Foreskin melanocyte (primary cell): ENCODE measurements at places on chromosomes 7 and 10.

GRCh38 chr10:5461203-5461588 is 38.2 kb downstream of the CALML5 start:
- DNase-seq = peak; percentile 35

DNA sequence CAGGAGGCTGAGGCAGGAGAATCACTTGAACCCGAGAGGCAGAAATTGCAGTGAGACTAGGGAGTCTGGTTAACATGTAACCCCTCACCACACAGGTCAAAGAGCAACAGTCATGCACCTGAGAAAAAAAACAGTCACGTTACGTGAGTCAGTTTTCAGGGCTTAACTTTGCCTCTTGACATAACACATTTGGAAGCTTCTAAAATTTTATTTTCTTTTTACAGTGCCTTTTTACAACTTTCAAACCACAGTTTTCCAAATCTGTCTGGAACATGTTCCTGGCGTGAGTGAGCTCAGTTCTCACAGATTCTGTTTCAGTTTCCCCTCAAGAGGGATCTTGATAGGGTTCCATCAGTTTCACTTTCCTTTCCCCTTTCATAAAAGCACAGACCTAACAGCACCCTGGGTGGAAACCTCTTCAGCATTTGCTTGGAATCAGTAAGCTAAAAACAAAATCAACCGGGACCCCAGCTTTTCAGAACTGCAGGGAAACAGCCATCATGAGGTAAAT is 4.4 kb downstream of the IFIT3 start:
- no peak for DNase-seq

GRCh38 chr7:35584990-35585389 is 109.9 kb downstream of the HERPUD2 start:
- DNase-seq = no peak

- no peak for DNase-seq
Observed at GRCh38 chr7:129896568-129897382, 56.0 kb downstream of the UBE2H start.

GRCh38 chr10:64148607-64149006 is 627.4 kb downstream of the REEP3 start:
- peak; percentile 65 for DNase-seq

DNA sequence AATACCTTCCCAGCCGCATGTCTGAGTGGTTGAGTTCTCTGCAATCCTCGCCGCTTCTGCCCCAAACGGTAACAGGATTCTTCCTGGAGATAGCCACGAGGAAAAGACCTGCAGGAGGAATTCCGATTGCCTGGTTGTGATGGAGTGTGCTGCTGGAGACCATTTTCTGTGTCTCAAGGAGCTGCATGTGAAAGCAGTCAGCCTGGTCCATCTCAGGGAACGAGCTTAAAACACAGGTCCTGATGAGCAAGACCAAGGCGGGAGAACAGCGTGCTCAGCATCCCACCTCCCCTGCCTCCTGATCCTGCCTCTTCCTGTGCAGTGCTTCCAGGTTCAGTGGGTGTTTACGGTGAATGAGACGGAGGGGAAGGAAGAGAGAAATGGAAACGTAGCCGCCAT is 26.5 kb downstream of the VIPR2 start:
- DNase-seq = no peak

DNA sequence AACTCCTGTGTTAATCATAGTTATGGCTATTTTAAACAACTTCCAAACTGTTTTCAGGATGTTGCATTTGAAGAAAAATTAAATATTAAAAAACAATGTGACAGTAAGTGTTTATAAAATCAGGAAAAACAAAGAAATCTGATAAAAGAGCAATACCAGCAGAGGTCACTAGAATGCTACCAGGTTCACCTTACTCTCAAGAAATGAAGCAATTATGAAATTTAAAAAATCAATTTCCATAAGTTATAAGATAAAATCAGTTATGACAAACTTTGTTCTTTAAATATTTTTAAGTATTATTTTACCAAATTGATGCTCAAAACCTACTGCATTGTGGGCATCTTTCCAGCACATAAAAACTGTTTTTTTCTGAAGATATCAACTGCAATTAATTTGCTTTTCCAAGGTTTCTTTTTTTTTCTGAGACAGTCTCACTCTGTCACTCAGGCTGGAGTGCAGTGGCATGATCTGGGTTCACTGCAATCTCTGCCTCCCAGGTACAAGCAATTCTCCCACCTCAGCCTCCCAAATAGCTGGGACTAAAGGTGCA is 50.7 kb upstream of the RHEB start:
- no peak for DNase-seq

GRCh38 chr10:107043461-107043860 is 121.0 kb downstream of the SORCS1 start:
- no peak for DNase-seq

DNA sequence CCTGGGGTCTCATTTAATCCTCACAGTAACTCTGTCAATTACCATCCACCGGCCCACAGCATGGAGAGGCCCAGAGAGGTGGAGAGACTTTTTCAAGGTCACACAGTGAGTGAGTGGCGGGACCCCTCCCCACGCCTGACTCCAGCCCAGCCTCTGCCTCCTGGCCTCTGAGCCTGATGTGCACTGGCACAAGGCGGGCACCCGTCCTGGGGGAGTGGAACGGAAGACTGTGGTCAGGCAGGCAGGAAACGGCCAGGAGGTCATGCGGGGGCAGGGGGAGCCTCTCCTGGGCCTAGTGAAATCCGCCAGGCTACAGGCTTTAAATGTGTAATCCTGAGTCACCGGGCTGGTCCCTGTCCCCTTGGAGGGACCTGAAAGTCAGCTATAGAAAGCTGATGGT is 32.2 kb downstream of the ZCCHC24 start:
- DNase-seq = peak; percentile 42

- DNase-seq = no peak
Observed at GRCh38 chr10:108362961-108363360, 1198.5 kb upstream of the SORCS1 start.

- DNase-seq = no peak
Observed at GRCh38 chr10:133471300-133472109, 17.8 kb downstream of the SCART1 start.

DNA sequence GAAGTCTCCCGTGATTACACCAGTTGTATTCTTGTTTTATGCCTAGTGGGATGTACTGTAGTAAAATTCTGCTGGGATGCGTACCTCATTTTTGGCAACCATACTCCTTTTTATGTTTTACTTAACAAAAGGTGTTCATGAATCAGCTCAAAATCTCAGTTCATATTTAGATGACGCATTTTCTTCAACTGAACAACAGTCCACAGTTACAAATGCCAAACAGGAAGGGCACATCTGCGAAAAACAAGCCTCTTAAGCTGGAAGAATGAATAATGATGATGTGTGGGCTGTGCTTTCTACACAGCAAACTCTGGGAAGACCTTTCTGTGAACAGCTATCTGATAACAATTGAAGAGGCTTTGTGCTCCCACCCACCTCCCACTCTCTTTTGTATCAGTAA is 68.4 kb upstream of the NRBF2 start:
- no peak for DNase-seq

DNA sequence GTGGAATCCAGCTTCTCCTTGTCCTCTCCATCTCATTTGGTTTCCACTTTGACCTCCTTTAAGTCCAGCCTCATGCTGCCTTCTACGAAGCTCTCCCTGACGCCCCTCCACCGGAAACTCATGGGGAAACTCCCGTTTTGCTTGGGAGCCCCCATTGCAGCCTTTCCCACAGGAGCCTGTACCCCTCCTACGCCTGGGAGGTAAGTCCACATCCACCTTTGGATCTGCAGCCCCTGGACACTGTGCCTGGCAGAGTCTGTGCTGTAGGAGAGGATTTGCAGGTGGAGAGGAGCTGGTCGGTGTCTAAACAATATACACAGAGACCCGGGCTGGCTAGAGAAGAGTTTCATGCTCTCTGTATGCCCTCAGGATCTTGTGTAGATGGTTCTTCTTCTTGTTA is 296.1 kb downstream of the GLRX3 start:
- no peak for DNase-seq

DNA sequence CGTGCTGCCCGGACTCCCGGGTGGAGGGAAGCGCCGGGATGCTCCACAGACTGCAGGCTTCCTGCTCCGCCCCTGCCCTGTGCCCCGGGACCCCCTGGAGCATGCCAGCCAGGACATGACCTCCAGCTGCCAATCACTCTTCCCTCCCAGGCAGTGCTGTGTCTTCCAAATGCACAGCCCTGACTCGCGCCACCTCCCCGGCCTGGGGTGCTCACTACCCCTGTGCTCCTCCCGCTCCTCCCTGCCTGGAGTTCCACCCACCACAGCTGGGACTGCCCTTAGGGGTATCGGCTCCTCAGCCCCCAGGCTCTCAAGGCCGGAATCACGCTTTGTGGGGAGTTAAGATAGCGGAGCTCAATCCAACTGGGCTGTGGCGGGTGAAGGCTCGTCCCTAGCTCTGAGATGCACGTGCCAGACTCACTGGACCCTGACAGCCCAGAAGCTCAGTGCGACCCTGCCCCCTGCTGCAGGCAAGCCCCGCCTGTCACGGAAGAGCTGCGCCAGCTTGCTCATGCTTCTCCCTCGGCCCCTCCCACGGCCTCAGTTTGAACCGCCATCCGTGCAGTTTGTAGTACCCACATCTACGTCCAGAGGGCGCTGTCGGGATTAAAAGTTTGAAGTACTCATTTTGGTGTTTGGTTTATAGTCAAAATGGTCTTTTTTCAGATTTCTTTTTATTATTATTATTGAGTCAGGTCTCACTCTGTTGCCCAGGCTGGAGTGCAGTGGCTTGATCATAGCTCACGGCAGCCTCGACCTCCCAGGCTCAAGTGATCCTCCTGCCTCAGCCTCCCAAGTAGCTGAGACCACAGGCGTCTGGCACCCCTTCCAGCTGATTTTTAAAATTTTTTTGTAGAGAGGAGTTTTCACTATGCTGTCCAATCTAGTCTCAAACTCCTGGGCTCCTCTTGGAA is 142.5 kb upstream of the TCERG1L start:
- DNase-seq = peak; percentile 61

DNA sequence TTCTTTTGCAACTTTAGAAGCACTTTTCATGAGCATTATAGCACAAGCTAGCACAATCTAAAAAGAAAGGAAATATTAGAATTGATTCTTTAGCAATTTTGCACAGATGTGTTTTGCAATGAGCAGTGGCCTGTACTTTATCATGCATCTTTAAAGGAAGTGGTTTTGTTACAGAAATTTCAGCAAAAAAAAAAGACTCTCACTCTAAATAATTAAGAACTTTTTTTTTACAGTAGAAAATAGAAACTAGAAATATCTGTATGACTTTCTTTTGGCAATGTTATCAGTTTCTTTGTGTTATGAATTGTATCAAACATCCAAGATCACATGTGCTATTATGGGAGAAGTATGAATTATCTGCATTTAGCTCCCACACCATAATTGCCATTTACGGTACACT is 195.7 kb upstream of the KLF6 start:
- no peak for DNase-seq

DNA sequence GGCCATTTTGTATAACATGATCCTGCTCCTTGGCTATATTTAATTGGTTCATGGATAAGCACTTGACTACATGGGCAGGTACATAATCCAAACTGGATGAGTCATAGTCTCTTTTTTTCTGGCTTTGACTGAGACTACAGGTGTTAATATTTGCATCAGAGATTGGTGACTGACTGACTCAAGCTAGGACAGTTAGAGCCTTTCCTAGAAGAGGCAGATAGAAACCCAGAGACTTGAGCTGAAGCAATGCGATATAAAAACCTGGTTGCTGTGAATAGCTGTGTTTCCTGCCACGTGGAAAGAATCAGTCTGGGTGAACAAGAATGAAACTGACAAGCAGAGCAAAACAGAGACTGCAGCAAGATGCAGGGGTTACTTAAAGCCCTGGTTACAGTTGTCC is 81.0 kb downstream of the SAMD9 start:
- no peak for DNase-seq

DNA sequence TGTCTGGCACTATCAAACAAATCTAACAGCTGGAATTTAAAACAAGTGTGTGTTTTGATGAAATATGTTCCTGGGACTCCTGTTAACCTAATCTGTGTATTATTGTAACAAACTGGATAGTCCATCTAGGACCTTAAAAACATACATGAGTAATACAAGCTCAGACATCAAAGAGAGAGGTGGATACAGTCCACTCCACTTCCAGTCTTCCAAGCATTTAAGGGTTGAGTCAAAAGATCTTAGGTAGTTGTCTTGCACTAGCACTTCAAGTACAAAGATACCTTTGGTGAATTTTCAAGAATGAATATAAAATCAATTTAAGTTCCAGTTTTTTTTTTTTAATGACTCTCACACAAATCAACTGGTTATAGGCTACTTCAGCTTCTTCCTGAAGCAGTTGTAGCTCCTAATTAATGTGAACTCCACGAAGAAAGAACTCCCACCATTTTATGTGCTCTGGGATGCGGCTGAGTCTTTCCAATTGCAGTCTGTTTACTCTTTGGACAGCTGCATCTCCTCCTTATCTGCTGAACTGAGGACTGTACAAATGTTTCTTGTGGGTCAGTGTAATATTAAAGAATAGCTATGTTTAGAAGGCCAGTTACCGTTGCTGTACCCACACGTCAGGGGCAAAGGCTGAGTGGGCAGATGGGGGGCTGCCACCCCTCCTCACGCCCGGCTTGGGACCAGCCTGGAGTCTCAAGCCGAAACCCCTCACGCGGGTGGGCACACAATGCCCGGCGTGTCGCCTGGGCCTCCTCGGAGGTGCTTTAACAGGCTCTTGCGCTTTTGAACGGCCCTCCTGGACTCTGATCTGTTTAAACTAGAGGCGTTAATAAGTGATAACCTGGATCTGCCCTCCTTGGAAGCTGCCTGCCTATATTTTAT is 2.9 kb upstream of the IGF2BP3 start:
- DNase-seq = no peak

GRCh38 chr7:17930546-17930945 is 9.7 kb downstream of the SNX13 start:
- no peak for DNase-seq

DNA sequence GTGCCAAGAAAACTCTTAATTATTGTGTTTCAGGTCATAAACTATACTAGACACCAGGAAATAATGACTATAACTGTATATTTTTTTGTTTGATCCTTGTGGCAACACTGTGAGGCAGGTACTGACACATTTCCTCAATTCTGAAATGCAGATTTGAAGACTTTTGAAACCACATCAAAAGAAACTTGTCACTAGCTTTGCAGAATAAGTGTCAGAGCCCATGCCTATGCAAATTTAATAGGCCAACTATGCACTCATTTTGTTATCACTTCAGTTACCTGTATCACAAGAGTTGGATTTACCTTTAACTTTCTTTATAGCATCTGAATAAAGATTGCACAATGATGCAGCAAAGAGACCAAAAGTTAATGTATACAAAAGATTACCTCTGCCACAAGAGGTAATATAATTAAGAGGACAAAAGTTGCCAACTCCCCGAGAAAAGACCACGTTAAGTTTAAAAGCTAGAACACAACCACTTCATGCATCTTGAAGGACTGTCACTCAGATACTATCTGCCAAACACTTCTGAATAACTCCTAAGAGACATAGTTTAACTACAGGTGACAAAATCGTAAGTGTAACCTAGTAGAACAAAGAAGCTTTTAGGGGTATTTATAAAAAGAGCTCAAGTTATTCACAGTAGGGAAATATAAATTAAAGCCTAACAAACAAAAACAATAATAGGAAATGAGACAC is 80.5 kb downstream of the ELAPOR2 start:
- no peak for DNase-seq

DNA sequence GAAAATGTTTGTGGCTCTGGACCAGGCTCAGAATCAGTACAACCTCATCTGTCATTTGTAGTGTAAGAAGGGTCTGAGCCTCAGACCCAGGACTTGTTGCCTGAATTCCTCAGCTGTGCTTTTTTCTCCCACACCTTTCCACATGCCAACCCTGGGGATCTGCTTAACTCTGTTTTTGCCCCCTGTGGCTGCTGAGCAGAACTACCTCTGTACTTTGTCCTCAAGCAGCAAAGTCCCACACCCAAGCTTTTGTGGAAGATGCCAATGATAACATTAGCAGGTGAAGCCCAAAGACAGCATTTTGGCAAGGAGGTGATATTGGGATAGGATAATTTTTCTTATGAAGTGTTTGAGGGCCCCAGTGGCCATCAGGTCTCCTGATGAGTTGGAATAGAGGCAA is 5.8 kb upstream of the CYP2C18 start:
- no peak for DNase-seq
